ENCODE measurements at places on chromosomes 6 and 20. TPM values are rescaled to one million over a fixed set of nuclear protein-coding genes. Genes with fewer than 3 reads are reported as not detected.

The GPX5 gene
- not detected for total RNA-seq

The WFDC5 gene
- total RNA-seq, result not detected

The RNF5 gene
- 18.8 TPM for total RNA-seq

The TRIM40 gene
- total RNA-seq, result not detected

- no peaks in the 10 kb centered on the region for H3K27me3 ChIP-seq
- H3K27ac ChIP-seq, result peak overlapping the region; percentile 86
- no peaks in the 10 kb centered on the region for H3K4me1 ChIP-seq
These were observed 663 bp downstream of the COQ3 start for GRCh38 chr6:99393366-99393697.

DNA sequence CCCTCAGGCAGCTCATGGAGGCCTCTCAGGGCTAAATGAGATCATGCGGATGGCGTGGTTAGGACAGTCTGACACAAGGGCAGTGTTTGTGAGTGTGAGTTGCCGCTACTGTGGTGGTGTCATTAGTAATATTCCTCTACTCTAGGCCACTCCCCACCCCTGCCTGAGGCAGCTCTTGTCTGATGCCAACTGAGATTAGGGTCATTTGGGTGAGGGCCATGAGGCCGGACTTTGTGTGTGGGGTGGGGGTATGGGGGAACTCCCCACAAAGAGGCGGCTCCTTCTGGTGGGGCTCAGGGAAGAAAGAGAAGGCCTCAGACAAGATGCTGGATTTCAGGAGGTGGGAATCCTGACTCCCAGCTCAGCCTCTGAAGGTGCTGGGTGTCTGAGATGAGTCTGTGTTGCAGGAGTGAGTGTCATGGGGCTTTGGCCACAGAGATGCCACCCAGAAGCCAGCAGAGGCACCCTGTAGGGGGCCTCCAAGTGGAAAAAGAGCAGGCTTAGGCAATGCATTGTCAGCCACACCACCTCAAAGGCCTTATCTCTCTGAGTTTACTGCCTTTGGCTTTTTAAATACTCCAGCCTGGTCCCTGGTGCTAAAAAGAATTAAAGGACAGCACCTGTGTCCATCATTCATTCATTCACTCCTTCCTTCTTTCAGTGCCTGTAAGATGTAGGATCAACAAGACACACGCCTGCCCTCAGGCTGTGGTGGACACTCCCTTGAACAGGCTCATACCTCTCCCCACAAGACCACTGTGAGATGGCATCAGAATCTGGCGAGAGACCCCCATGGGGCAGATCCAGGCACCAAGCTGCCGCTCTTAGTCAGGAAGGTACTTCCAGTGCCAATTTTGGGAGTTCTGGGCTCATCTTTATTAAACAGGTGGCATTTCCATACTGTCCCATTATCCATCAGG lies 175.2 kb downstream of the MRPL14 start:
- no peaks in the 10 kb centered on the region for H3K27me3 ChIP-seq
- peaks cover 13% of the 10 kb centered on the region for H3K4me1 ChIP-seq
- no peak overlapping the region for H3K27ac ChIP-seq

DNA sequence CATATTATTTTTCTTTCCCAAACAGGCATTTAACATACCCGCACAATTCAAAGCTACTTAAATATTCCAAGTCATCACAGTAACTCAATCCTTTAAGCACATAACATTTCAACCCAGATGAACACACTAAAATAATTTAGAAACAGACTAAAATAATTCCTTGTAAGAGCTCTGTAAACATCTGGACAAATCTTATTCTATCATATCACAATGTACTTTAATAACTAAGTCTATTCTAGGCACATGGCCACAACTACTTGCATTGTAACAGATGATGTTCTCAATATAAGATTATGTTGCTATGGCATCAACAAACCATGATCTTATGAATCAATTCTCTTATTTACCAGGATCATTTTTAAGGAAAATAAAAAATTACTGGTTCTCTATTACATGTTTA lies 123.2 kb upstream of the THEMIS start:
- H3K36me3 ChIP-seq, result 0 out of 2 replicates have a peak, but pooled peaks cover 3% of the 10 kb centered on the region
- DNase-seq, result no peak
- H3K4me3 ChIP-seq, result no peak overlapping the region
- H3K4me1 ChIP-seq, result no peaks in the 10 kb centered on the region
- H3K27me3 ChIP-seq, result no peaks in the 10 kb centered on the region

- H3K27ac ChIP-seq, result no peak overlapping the region
- no peaks in the 10 kb centered on the region for H3K27me3 ChIP-seq
- no peaks in the 10 kb centered on the region for H3K36me3 ChIP-seq
- DNase-seq, result no peak
- H3K4me3 ChIP-seq, result no peak overlapping the region
- no peaks in the 10 kb centered on the region for H3K4me1 ChIP-seq
These were observed 743.7 kb downstream of the TBC1D32 start for GRCh38 chr6:120590611-120591010.

GRCh38 chr6:164812706-164813105 lies 496.7 kb downstream of the C6orf118 start:
- no peaks in the 10 kb centered on the region for H3K27me3 ChIP-seq
- no peak overlapping the region for H3K27ac ChIP-seq

- no peaks in the 10 kb centered on the region for H3K36me3 ChIP-seq
- H3K27ac ChIP-seq, result no peak overlapping the region
- no peak overlapping the region for H3K4me3 ChIP-seq
- no peaks in the 10 kb centered on the region for H3K27me3 ChIP-seq
These were observed 207.5 kb downstream of the SMOC2 start for GRCh38 chr6:168648240-168649125.

All from IMR-90 (cell line).